ENCODE measurements at places on chromosomes 6 and 20. TPM values are rescaled to one million over a fixed set of nuclear protein-coding genes. Genes with fewer than 3 reads are reported as not detected.

- peaks cover 51% of the 10 kb centered on the region for H3K36me3 ChIP-seq
- no peaks in the 10 kb centered on the region for H3K27me3 ChIP-seq
- H3K4me1 ChIP-seq: no peaks in the 10 kb centered on the region
- DNase-seq: no peak
Measured at GRCh38 chr6:4999586-4999985, 4.3 kb downstream of the RPP40 start.

DNA sequence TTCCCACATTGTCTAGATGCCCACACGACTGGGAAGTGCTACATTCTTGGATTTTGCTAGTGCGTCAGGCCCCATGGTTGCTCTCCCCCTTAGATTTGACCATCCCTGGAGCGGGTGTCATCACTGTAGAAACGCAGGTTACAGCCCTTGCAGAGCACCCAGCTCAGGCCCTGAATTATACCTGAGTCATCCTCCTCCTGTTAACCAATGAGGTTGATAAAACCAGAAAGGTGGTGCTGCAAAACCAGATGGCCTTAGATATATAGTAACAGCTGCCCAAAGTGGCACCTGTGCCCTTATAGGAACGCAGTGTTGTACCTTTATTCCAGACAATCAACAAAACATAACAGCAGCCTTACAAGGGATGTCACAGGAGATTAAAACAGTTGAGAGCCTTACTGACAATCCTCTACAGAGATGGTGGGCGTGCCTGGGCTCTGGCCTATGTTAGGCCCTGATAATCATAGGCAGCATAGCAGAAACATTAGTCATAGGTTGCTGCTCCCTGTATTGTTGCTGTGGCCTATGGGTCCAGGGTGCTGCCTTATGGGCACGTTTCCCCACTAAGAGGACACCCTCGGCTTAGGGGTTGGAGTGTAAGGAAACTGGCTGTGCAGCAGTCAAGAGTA is 33.6 kb upstream of the HSF2 start:
- no peaks in the 10 kb centered on the region for H3K4me1 ChIP-seq
- H3K36me3 ChIP-seq: no peaks in the 10 kb centered on the region
- peaks cover 12% of the 10 kb centered on the region for H3K27me3 ChIP-seq

DNA sequence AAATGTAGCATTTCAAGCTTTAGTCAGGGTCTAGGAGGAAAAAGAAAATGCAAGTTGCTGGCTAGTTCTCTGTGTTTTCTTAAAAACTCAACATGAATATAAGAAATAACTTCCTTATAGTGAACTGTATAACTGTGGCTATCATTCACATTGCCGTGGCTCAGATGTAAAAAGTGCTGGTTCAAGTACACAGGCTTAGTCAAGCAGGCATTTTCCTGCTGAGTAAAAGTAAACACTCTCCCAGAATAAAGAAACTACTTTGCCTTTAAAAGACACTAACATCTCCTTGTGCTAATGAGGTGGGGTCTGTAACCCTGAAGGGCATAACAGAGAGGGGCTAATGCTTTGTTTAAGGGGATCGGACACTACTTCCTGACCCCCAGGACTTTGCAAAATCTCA is 3.3 kb downstream of the ATP5F1E start:
- H3K4me1 ChIP-seq: peaks cover 41% of the 10 kb centered on the region
- DNase-seq: no peak
- peak overlapping the region; percentile 54 for H3K4me3 ChIP-seq
- H3K27ac ChIP-seq: peak overlapping the region; percentile 66
- H3K27me3 ChIP-seq: no peaks in the 10 kb centered on the region

- no peak overlapping the region for H3K4me3 ChIP-seq
Measured at GRCh38 chr20:36126836-36127527, 27.6 kb upstream of the EPB41L1 start.

DNA sequence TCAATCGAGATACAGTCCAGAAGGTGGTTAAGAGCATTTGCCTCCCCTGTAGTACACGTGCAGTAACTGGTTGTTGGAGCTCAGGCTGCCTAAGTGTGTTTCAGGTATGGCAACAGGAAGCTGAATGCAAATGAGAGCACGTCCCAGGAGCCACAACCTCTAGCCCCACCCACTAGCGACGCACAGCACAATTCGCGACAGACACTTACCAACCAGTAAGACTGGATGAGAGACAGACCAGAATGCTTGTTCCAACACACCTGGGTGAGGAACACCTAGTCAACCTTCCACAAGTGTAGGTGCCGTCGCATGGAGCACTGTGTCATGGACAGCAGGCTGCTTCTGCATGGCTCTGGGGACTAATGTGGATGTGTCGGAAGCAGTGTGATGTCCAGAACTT is 7.2 kb upstream of the SERPINB1 start:
- no peak overlapping the region for H3K27ac ChIP-seq
- no peak overlapping the region for H3K4me3 ChIP-seq
- peaks cover 13% of the 10 kb centered on the region for H3K4me1 ChIP-seq
- H3K27me3 ChIP-seq: no peaks in the 10 kb centered on the region
- DNase-seq: no peak
- H3K36me3 ChIP-seq: no peaks in the 10 kb centered on the region

The DDX43 gene
- total RNA-seq: not detected

The COL11A2 gene
- 1.5 TPM for total RNA-seq

The KHDC1 gene
- total RNA-seq: 1.3 TPM

Data from MCF 10A (cell line).